ENCODE measurements at places on chromosomes 11 and 22.

DNA sequence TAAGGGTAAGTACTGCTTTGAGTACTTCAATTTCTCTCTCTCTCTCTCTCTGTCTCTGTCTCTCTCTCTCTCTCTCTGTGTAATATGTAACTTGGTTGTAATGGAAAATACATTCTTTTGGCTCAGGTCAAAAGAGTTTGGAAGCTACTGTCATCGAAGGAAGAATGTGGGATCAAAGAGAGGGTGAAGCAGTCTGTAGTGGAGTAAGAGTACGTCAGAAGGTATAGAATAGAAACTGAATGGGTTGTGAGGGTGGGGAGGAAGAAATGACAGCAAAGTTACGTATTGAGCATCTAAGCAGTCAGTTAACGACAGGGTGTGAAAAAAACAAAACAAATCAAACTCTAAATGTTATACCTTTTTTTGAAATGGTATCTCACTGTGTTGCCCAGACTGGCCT, 10.0 kb downstream of the NCAM1 start:
- DNase-seq = no peak

- no peak for DNase-seq
These were observed 58.0 kb upstream of the TTLL12 start for GRCh38 chr22:43244803-43245527.

- no peak for DNase-seq
These were observed 29.4 kb upstream of the NAV2 start for GRCh38 chr11:19683141-19683805.

DNA sequence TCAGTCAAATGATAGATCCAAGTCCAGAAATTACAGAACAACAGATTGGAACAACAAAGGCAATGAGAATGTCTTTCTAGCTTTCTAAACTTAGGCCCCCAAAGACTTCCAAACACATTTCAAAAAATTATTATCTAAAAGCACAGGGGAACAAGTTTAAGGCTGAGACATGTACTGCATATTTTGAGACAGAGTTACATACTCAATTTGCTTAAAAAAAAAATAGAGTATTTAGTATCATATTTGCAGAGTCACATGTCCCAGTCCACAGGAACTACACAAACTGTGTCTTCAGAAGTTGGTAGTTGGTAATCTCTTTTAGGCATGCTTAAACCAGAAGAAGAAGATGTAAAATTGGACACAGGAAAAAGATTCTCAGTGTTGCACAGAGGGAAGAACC, 127.2 kb downstream of the MAML2 start:
- no peak for DNase-seq

DNA sequence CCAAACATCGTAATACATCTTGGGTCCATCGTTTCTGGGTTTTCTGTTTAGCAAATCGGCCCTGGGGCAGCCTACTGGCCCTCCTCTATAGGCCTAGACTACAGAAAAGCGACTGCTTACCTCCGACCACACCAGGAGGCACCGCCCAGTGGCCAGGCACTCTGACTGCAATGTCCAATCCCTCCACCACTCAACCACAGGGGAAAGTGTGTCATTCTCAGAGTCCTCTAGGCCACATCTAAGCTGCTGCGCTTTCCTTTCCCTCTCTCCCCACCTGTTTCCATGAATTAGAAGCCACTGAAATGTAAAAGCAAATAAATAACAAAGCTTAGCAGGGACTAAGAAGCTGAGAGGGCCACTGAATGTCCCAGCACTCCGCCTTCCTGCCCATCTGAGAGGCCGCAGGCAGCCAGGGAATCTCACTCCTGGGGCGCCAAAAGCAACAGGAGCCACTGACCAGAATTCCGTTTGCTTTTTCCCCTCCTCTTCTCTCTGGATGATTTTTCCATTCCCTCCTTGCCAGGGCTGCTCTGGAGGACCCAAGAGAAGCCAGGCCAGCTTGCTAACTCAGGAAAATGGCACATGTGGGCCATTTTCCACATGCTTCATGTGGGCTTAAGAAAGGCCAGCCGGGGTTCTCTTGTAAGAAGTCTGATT, 50.1 kb upstream of the FLI1 start:
- DNase-seq = no peak

DNA sequence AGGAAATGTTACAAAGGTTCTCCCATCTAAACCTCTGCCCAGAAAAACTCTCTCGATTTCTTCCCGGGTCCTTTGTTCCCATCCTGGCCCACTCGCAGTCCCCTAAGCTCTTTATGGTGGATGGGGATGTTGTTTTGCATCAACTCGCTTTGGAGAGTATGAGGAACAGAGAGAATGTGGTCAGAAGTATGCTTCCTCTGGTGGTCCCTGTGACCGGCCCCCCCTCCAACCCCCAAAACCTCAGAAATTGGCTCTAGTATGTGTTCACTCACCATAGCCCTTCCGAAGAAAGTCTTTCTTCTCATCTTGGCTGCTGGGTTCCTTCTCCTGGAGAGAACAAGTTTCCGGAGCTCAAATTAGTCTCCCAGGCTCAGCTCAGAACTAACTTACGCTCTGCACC, 54.4 kb downstream of the GRAMD1B start:
- no peak for DNase-seq

GRCh38 chr22:17043521-17043920, 35.5 kb upstream of the GAB4 start:
- no peak for DNase-seq

GRCh38 chr11:119470317-119471291, 47.6 kb upstream of the THY1 start:
- peak; percentile 12 for DNase-seq

GRCh38 chr11:30377347-30377746, 54.4 kb downstream of the ARL14EP start:
- no peak for DNase-seq

GRCh38 chr11:19673924-19674729, 38.5 kb upstream of the NAV2 start:
- DNase-seq = no peak

DNA sequence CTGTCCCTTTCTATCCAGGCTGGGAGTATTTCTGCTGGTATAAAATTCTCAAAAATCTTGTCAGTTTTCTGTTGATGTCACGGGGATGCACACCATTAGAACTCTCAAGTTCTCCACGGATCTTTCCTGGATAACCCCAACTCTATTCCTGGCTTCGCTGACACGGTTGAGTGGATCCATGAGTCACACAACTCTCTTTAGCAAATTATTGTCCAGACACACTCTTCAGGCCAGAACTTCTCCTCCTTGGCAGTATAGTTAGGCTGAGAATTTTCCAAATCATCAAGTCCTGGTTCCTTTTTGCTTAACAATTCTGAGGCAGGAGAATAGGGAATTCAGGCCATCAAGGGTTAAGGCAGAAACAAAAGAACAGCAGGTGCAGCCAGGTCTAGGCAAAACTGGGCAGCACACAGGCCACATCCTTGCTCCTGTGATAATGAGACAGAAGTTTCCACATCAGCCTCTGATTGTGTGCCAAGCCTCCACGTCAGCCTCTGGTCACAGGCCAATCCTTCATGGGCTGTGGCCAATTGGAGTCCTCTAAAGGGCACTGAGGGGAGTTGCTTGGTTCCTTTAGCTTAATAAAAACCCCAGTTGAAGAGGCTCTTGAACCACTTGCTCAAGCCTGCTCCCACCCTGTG, 5.7 kb upstream of the ACAT1 start:
- peak; percentile 7 for DNase-seq

DNA sequence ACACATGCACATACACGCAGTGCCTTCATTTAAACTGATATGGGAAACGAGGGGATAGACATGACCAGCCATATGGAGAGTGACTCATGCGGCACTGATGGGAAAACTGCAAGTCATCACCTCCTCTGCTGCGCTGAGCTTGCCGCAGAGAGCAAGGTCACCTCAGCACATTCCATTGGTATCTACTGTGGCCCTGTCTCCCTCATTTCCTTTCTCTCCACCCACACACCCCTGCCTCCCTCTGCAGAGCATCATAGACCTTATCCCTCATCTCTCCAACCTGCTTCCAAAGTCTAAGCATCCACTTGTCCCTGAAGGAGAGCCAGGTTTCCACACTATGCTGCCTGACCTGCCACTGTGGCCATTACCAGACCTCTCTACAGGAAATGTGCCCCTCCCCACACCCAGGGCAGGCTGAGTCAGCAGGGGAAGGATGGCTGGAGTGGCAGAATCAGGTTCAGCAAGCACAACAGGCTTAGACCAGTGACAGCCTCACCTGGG, 116.9 kb upstream of the SNX19 start:
- DNase-seq = peak; percentile 16

- no peak for DNase-seq
These were observed 57.9 kb downstream of the SYTL2 start for GRCh38 chr11:85752890-85753581.

- no peak for DNase-seq
These were observed 31.4 kb upstream of the BRSK2 start for GRCh38 chr11:1358286-1358685.

- DNase-seq = no peak
These were observed 2.0 kb upstream of the JAML start for GRCh38 chr11:118226781-118227180.

DNA sequence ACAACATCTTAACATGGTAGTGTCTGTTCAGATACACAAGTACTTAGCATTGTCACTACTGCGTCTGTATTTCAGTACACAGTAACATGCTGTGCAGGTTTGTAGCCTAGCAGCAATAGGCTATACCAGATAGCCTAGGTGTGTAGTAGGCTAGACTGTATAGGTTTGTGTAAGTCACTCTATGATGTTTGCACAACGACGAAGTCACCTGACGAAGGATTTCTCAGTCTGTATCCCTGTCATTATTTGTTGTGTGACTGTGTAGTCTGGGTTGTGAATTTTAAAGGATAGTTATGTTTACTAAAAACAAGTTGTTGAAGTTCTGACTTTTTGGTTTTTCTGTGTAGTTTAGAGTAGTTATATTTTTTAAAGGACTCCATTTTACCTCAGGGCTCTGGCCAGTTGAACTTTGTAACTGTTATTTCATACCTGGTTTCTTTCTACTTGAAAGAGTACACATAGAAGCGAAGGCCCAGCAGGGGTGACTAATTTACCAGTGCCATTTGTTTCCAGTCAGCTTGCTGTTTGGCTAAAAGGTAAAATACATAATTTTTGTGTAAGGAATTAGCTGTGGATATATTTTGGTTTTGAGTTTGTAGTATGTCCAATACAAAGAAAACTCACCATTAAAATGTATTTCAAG, 72.3 kb downstream of the PPP6R3 start:
- no peak for DNase-seq

DNA sequence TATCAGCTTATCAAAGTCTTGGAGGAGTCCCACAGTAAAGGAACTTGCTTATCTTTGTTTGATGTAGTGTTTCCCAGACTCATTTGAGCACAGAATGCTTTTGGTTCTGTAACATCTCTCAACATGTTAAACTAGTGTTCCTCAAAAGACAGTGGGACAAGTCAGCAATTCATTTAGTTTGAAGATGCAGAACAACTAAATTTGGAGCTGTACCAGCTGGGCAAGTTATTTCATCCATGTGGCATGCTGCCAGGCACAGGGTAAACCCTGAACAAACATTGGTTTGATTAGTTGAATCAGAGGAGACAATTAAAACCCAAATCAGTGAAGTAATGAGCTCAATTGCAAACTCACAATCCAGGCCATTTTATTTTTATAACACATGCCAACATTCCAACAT, 141.2 kb downstream of the CSNK2A3 start:
- no peak for DNase-seq

DNA sequence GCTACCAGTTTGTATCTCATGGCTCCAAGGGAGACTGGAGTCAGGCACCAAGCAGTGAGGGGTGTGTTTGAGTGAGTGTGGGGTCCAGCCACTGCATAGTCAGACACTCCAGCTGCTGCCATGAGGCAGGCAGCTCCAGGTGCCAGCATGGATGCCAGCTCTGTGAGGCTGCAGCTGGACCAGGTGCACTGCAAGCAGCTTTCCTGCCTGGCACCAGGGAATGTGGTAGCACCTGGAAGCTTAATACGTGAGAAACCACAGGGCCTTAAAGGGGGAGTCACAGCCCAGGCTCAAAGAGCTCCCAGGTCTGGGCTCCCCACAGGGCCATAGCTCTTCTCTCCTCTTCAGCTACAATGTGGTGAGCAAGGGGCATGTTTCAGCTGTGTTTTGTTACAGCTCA, 817.8 kb upstream of the LUZP2 start:
- DNase-seq = no peak

DNA sequence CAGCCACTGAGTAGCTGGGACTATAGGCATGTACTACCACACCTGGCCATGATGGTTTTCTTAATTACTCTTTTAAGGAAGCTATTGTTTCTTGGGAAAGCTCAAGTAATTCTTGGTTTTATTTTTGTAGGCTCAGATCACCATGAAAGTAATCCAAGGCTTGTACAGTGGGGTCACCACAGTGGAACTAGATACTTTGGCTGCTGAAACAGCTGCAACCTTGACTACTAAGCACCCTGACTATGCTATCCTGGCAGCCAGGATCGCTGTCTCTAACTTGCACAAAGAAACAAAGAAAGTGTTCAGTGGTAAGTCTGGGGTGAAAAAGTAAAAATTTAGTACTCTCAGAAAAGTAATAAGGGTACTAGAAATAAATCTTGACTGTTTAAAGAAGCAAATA, 11.3 kb downstream of the RRM1 start:
- no peak for DNase-seq

DNA sequence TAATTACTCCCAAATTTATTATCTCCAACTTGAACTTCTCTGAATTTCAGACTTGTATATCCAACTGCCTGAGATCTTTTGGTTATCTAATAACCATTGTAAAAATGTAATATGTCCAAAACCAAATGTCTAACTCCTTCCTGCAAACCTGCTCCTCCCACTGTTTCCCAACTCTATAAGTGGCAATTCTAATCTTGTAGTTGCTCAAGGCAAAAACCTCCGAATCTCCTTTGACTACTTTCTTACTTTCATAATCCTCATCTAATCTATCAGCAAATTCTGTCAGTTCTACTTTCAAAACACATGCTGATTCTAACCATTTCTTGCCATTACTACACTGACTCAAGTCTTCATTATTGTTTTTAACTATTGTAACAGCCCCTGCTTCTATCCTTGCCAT, 55.7 kb downstream of the FAM168A start:
- no peak for DNase-seq

DNA sequence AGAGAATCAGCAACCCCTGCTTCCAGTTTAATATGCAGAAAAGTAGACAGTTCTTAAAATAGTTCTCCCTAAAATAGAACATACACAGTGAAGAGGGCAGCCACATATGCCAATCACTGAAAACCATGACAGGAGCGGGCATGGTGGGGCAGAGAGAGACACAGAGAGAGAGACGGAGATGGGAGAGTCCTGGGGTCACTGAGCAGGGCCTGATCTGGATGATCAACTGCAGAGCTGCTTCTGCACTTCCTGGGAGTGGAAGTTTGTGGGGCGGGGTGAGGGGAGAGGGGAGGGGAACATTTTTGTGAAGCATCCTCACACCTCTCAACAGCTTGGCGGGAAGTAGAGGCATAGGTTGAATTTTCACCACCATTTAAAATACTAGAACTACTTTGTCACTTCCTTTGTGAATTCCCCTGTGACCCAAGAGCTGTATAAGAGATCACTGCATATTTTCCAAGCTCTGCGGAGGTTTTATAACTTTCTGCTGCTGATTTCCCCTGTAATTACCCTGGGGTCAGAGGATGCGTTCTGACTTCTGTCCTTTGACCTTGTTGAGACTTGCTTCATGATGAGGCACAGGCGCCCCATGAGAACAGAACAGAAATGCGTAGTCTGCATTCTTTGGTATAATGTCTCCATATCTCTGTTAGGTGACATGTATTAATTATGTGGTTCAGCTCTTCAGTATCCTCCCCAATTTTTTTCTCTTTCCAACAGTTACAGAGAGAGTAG, 419.4 kb downstream of the BRD1 start:
- no peak for DNase-seq

Measured in T1000 (cell line).